ENCODE measurements at places on chromosomes 5 and 9. TPM values are rescaled to one million over a fixed set of nuclear protein-coding genes. Genes with fewer than 3 reads are reported as not detected.

The RPL12 gene
- total RNA-seq, result 1,693 TPM

GRCh38 chr5:160173-160510 is 31.2 kb upstream of the LRRC14B start:
- no peak for DNase-seq

The PCDHA11 gene
- 0.28 TPM for total RNA-seq

- DNase-seq, result peak; percentile 42
Measured at GRCh38 chr5:59767681-59768151, 125.8 kb downstream of the PDE4D start.

The DOK3 gene
- total RNA-seq, result 2.0 TPM

The NTRK2 gene
- total RNA-seq, result 0.05 TPM

DNA sequence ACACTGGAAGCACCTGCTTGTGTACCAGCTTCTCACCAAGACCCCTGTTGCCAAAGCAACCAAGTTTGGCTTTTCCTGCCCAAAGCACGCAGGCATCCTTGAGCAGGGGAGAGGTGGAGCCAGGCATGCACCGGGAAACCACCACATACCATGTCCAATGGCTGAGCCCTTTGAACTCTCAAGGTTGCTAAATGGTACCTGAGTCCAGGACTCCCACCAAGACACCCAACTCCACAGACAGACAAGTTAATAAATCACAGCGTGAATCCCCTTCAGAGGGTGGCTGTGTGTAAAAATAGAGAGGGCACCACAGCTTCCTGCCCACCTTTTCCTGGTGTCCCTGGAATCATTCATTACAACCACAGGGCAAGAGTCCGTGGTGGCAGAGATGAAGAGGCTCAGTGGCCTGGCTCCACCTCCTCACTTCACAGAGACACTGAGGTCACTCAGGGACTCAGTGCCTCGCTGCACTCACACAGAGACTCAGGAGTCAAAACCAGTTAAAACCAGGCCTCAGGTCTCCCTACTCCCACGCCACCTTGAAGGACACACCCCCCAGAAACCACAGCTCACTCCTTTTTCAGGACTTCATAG is 143.7 kb downstream of the C5orf15 start:
- DNase-seq, result no peak

DNA sequence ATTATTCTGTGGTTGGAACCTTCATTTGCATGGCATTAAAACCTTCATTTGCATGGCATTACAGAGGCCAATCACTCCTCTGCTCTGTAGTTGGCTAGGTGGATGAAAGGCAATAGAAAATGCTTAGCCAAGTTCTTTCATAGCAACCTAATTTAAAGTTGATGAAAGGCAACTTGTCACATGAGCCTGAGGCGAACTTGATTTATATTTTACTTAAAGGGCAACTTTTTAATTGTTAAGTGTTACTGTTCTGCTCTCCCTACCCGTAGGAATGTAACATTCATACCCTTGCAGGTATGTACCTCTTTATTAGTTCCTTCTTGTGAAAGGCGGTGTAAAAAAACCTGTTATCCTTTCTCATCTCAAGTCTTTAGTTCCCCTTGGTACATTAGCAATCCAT is 7.9 kb upstream of the ERMP1 start:
- DNase-seq, result no peak

The GZMA gene
- not detected for total RNA-seq

DNA sequence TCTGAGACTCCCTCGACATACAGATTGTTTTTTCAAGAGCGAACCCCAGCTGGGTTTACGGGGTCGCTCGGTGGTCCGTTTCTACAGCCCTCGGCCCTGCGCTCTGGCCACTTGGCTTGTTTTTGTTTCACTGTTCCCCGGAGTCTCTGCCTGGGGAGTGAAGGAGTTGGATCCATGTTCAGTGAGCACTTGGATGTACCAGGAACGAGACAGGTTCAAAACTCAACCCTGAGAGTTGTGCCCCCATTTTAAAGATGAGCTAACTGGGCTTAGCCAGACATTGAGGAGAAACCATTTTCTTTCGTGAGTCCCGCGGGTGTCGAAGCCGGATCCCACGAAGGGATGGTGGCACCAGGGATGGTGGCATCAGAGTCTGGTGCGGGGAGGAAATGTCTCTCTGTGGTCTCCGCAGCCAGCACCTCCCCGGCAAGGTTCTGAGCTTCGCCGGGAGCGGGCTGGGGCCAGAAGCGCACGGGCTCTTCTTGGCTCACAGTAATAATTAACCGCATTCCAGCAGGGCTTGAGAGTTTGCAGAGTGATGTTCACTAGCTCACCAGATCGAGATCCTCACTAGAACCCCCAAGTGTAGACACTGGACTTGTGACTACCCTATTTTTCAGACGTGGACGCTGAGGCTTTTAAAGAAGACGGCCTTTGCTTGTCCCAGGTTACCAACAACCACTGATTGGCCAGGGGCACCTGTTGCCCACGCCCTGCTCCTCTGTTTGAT is 1.0 kb downstream of the MSX2 start:
- DNase-seq, result no peak

DNA sequence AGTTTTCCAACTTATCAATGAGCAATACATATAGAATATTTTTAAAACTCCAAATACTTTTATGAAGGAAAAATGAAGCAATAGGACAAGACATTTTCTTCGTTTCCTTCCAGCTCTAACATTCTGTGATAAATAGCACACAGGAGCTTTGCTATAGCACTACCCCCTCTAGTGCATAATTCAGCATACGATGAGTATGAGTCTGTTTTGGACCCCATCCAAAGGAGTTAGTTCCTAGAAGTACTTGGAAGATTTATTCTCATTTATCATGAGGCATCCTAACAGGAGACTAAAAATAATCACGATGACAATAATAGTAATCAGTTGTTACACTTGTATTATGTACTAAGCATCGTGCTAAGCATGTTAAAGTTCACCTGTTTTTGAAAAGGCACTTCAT is 1061.3 kb upstream of the DMAC1 start:
- peak; percentile 39 for DNase-seq

Data from dermis blood vessel endothelial cell (primary cell).